Right atrium auricular region (tissue), 2 donors: ENCODE measurements at places on chromosomes 5 and 9. TPM values are rescaled to one million over a fixed set of nuclear protein-coding genes. Genes with fewer than 3 reads are reported as not detected.

DNA sequence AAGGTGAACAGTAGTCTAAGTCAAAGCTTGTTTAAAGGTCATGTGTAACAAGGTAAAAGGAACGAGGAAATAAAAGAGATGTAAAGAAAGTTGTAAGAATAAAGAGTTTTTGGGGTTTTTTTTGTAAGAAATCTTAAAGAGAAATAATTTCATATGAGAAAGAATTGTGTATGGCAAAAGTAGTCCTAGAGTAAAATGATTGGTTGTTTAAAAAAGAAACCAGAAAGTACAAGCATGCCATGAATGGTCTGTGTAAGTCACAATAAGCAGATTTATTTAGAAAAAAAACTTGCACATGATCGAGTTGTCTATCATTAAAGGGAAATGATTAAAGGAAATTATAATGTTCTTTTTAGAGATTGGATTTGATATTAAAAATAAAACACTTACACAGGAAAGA is 172.6 kb upstream of the TUSC1 start:
- H3K4me3 ChIP-seq, result no peak overlapping the region
- H3K36me3 ChIP-seq, result no peaks in the 10 kb centered on the region
- H3K27ac ChIP-seq, result no peak overlapping the region
- DNase-seq, result no peak
- H3K27me3 ChIP-seq, result no peaks in the 10 kb centered on the region

DNA sequence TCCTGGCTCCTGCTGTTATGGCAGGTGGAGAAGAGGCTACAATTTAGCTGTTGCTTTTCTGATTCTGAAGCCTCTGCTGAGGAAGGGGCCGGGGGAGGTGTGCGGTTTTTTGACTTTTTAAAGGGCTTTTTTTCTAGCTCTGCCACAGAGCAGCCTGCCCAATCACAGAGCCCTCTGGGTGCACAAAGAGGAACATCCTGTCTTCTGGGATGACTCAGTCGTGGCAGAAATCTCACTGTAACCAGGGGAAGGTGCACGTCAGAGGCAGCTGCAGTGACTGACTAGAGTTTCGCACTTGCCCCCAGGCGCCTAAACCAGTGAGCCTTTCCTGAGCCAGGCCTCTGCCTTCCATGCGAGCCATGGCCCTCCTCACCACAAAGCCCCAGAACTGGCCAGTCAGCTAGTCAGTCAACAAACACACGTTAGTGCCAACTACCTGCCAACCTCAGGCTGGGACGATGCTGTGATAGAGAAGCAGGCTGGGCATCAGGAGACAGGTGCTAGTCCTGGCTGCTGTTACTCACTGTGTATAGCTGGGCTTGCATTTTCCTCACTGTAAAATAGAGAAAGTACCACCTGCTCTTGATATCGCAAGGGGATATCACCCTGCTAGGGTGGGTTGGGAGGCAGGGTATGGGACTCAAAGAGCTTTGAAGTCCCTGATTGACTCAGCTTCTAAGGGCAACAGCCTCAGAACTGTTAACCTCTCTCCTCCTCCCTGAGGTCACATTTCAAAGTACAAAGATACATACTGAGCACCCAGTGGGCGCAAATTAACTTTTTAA is 2.2 kb downstream of the AKNA start:
- peaks cover 64% of the 10 kb centered on the region for H3K4me1 ChIP-seq
- no peaks in the 10 kb centered on the region for H3K36me3 ChIP-seq
- H3K27ac ChIP-seq, result peak overlapping the region; percentile 84
- DNase-seq, result peak; percentile 83
- H3K27me3 ChIP-seq, result no peaks in the 10 kb centered on the region
- H3K4me3 ChIP-seq, result peak overlapping the region; percentile 62

PCDHGA6 gene
- 5.3 TPM for total RNA-seq

- H3K4me3 ChIP-seq, result no peak overlapping the region
- H3K4me1 ChIP-seq, result no peaks in the 10 kb centered on the region
- no peak for DNase-seq
- H3K27ac ChIP-seq, result no peak overlapping the region
- peaks cover 4% of the 10 kb centered on the region for H3K36me3 ChIP-seq
These were observed 54.1 kb downstream of the PSMB7 start for GRCh38 chr9:124361128-124361527.

GRCh38 chr5:81936750-81937149 is 35.1 kb upstream of the ATG10 start:
- no peaks in the 10 kb centered on the region for H3K4me1 ChIP-seq
- H3K27ac ChIP-seq, result no peak overlapping the region
- no peaks in the 10 kb centered on the region for H3K27me3 ChIP-seq
- H3K36me3 ChIP-seq, result no peaks in the 10 kb centered on the region
- H3K4me3 ChIP-seq, result no peak overlapping the region

GRCh38 chr9:127776195-127776923 is 2.1 kb downstream of the SH2D3C start:
- peak overlapping the region; percentile 32 for H3K4me3 ChIP-seq
- no peaks in the 10 kb centered on the region for H3K36me3 ChIP-seq
- H3K27me3 ChIP-seq, result no peaks in the 10 kb centered on the region
- no peak for DNase-seq

GRCh38 chr9:89696780-89697179 is 92.0 kb downstream of the GADD45G start:
- H3K27ac ChIP-seq, result no peak overlapping the region
- no peak for DNase-seq
- H3K36me3 ChIP-seq, result no peaks in the 10 kb centered on the region
- H3K27me3 ChIP-seq, result no peaks in the 10 kb centered on the region
- no peaks in the 10 kb centered on the region for H3K4me1 ChIP-seq
- no peak overlapping the region for H3K4me3 ChIP-seq

- DNase-seq, result no peak
- H3K27ac ChIP-seq, result no peak overlapping the region
- H3K4me3 ChIP-seq, result no peak overlapping the region
- no peaks in the 10 kb centered on the region for H3K36me3 ChIP-seq
- no peaks in the 10 kb centered on the region for H3K27me3 ChIP-seq
These were observed 113.8 kb downstream of the DOCK8 start for GRCh38 chr9:328453-328852.

DNA sequence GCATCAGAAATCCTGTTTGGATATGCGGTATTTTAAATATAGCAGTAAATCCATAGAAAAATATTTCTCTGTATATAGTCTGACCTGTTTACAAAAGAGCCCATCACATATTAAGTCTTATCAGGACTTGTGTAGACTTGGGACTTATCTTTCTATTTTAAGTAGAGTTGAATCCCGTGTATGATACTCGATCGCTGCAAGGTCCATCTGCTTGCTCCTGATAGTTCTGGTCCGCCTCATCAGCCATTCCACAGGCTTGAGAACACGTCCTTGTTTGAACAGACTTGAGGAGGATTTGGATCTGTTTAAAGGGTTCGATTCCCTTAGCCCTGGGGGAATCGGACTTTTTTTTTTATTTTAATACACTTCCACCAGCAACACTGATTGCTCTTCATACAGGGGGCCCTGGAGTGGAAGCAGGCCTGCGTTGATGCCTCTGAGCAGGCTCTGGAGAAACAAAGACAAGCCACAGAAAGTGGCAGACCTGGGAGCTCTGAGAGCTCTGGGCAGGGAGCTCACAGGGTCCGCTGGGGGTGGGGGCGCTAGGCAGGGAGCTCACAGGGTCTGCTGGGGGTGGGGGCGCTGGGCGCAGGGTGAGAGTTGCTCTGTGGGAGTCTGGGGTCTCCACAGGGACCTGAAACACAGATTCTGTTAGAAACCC is 112.2 kb downstream of the MVB12B start:
- no peaks in the 10 kb centered on the region for H3K27me3 ChIP-seq
- no peak for DNase-seq
- no peaks in the 10 kb centered on the region for H3K36me3 ChIP-seq
- no peaks in the 10 kb centered on the region for H3K4me1 ChIP-seq
- no peak overlapping the region for H3K4me3 ChIP-seq

DNA sequence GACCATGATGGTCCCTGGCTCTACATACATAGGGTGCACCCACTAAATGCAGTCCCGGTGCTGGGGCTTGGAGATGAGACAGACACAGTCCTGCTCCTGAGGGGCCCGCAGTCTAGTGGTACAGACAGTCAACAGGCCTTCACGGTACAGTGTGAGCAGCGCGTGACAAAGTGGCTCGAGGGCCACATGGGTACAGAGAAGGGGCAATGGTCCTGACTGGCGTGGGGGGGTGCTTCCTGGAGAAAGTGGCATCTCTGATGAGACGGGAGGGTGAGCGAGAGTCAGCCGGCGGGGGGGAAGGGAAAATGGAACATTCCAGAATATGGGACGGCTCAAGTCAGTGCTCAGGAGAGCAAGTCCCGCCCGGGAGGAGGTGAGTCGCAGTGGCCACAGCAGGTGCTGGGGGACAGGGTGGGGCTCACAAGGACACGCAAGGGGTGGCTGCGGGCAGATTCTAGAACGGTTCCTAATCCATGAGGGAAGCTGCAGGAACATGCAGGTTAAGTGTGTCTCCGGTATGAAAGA is 38.0 kb downstream of the WHRN start:
- no peaks in the 10 kb centered on the region for H3K36me3 ChIP-seq
- H3K27ac ChIP-seq, result no peak overlapping the region
- H3K4me3 ChIP-seq, result no peak overlapping the region

DNA sequence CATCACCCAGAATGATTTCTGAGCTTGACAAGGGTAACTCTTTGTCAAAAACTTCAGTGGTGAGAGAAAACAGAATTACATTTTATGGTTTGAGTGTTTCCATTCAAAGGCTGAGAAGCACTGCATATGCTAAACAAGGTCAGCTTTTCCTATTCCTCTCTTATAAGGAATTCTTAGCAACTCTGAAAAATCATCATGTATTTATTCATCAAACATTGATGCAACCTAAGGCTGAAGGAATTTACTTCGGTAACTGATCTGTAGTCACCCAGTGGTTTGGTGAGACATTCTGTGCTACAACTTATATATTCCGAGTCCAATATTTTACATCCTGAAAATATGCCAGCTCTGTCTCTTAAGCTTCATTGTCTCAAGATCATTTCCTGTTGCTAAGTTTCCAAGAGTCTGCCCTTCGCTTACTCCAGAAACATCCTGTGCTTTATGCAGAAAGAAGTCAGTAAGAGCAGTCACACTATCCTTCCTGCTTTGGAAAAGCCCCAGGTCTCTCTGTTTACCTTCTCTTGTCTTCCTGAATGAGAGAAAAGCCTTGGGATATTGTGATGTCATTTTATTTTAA is 176.6 kb upstream of the TBCA start:
- no peak overlapping the region for H3K27ac ChIP-seq
- no peaks in the 10 kb centered on the region for H3K27me3 ChIP-seq
- no peak overlapping the region for H3K4me3 ChIP-seq
- DNase-seq, result no peak
- no peaks in the 10 kb centered on the region for H3K36me3 ChIP-seq

RNF180 gene
- 17.8 TPM for total RNA-seq

DNA sequence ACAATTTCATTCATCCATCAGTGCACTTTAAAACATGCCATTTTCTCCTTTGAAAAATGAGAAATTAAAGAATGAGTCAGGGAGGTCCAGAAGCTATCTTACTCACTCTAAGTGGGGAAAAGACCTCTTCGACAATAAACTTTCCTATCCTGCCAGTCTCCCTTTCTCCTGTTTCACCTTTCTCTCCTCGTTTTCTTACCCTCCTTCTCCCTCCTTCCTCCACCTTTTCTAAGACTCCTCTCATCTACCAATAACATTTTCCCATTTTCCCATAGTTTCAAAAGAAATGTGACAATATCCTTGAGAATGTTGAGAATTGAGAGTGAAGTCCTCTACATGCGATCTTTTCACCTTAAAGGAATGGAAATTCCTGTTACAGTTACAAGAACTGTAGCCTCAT is 450.5 kb upstream of the GRAMD2B start:
- no peaks in the 10 kb centered on the region for H3K36me3 ChIP-seq
- H3K27ac ChIP-seq, result no peak overlapping the region
- no peaks in the 10 kb centered on the region for H3K4me1 ChIP-seq
- DNase-seq, result no peak

GKAP1 gene
- total RNA-seq, result 12.5 TPM

CNTFR gene
- 23.3 TPM for total RNA-seq

RANBP3L gene
- 0.98 TPM for total RNA-seq

ABHD17B gene
- 14.1 TPM for total RNA-seq

DUSP1 gene
- 819 TPM for total RNA-seq

- H3K27ac ChIP-seq, result no peak overlapping the region
- no peaks in the 10 kb centered on the region for H3K36me3 ChIP-seq
- no peak overlapping the region for H3K4me3 ChIP-seq
- H3K4me1 ChIP-seq, result no peaks in the 10 kb centered on the region
These were observed 269.5 kb downstream of the HSPA4 start for GRCh38 chr5:133321286-133321832.

DNA sequence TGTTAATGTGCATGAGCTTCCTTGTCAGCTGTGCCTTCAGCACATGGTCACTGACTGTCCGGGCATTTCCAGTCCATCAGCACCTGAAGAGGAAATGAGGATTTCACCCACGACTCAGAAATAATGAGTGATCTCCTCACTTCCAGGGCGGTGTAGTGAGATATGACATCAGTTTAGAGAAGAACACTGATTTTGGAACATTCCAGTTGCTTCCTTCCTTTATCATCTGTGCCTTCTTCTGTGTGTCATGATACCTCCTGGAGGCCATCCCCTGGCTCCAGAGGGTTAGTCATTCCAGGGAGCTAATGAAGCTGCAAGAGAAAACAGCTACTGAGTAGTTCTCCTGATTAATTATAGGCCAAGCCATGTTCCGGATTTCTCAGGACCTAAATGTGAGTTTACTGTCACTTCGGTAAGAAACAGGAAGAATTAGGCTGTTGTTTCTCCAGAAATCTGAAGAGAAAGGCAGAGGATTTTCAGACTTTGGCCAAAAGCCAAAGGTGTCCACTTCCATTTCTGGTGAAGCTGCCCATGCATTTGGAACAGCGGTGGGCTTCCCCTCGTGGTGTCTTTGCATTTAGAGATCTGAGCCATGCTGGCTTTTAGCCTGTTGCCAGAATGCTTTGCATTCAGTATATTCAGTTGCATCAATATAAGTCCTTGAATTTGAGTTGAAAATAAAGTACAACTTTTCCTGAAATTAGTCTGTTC is 161.3 kb upstream of the OTULINL start:
- H3K4me1 ChIP-seq, result no peaks in the 10 kb centered on the region
- no peak overlapping the region for H3K4me3 ChIP-seq
- H3K36me3 ChIP-seq, result peaks cover 41% of the 10 kb centered on the region
- DNase-seq, result no peak
- no peaks in the 10 kb centered on the region for H3K27me3 ChIP-seq

DNA sequence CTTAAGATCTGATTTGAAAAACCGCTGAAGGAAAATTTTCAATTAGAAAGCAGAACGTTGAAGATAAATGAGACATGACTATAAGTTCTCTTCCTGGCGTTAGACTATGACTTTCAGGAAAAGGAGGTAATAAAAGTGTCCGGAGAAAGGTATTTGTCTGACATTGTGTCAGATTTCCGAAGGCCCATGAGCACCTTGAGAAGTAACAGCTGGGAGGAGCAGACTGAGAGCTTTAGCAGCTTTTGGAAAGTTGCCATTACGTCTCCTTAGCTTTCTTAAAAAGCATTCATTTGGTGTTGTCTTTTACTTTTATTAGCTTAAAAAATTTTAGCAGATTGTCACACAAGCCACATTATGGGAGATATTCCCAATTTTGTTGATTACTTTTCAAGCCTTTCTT is 363.5 kb downstream of the NDUFS4 start:
- H3K4me1 ChIP-seq, result no peaks in the 10 kb centered on the region
- H3K36me3 ChIP-seq, result no peaks in the 10 kb centered on the region
- no peak overlapping the region for H3K4me3 ChIP-seq
- H3K27ac ChIP-seq, result no peak overlapping the region
- no peak for DNase-seq
